ENCODE measurements at places on chromosomes 6 and 20.

- no peak for DNase-seq
These were observed 23.7 kb downstream of the SNRPB start for GRCh38 chr20:2446845-2447244.

DNA sequence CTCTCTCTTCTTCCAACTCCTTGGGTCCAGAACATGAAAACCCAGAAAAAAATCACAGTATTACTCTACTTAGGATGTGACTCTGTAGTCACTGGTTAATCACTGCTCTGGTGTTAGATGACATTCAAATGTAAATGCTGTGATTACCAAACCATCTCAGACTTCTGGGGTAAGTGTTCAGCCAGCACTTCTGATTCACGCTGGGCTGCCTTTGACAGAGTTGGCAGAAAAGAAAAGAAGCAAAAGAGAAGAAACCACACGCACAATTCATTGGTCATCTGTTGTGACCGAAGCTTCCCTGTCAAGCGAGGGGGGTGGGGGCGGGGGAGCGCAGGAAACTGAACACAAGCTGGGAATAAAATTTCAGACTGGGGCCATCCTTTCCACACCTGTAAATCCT lies 82.7 kb downstream of the PSMG4 start:
- no peak for DNase-seq

DNA sequence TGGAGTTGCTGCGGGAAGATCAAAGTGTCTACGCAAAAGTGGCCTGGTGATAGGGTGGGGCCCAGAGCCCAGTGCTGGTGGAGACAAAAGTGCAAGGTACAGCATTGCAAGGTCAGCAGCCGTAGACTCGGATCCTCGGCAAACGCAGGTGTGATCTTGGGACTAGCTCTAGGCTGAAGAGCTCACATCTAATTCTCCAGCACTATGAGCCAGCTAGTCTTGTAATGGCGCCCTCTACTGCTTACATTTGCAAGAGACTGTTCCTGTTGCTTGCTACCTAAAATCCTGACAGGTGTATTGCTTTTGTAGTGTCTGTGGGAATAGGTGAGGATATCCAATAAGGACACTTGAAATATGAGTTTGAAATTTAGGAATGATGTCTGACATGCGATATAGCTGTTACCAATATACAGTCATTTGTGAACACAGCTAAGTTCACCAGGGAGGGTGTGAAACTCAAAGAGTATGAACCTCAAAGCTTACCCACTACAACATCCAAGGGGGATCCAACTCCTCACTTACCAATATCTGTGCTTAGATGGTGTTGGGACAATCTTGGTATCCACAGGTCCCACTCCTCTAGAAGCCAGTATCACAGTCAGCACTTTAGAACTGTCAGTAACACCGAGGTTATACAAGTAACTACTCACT lies 58.4 kb downstream of the PDE7B start:
- peak; percentile 56 for DNase-seq

DNA sequence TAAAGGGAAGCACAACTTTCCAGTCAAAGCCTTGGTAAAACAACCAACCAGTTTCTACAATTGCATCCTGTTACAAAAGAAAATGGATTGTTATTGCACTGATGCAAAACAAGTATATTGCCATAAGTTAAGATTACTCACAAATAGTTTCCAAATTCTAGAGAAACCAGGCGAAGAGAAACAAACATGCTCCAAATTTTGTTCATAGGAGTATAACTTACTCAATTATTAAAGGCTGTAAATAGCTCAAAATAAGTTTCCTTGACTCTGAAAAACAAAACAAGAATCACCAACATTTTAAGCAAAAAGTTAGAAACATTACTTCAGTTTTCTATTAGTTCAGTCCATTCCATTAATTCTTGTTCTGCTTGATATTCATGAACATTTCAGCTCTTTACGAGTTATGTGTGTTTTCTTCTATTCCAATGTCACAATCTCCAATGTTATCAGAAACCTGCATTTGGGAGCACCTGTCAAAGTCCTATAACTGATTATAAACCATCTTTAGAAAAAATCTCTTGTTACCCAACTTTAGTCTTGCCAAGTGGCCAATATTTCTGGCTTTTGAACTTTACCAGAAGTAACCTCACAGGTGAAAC lies 137.9 kb upstream of the THBS2 start:
- DNase-seq = no peak

DNA sequence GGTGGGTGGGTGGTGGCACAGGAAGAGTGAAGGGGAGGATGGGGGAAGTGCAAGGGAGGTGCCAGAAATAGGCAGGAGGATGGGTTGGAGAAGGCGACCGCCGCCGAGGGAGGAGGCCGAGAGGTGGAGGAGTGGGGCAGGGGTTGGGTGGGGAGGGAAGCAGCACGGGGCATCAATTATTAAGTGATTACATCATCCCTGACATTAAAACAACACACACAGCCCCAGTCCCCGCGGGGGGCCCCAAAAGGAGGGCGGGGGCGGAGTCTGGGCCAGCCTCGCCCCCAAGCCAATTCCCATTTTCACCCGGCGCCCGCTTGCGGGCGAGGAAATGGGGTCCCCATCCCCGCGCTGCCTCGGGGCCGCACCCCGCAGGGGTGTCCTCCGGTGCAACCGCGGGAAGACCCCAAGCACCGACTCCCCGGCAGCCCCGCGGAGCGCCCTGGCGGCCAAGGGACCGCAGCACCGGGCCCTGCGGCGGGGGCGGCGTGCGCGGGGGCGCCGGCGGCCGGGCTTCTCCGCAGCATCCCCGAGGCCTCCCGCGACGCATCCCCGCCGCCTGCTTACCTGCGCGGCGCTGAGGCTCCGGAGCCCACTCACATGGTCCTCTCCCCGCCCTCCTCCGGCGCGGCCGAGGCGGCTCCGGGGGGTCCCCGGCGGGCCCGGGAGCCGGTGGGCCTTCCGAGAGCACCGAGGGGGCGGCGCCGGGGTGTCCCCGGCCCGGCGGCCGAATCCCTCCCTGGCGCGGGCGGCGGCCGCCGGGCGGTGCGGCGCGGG lies 663 bp downstream of the FYN start:
- peak; percentile 19 for DNase-seq

DNA sequence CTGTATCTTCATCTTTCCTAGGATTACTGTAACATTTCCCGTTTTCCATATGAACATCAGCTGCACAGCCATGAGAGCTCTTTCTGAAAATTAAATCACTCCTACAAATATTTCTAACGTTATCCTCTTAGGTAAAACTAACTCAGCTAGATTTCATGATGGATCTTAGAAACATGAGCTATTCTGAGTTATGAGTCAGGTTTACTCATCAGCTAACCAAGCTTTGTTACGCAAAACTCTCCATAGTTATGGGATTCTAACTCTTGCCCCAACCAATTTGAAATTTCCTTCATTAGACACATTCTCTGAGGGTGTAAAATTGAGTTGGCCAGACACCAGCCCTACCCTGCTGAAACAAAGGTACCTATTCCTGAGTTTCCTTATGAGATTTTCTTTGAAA lies 14.0 kb downstream of the DEFB110 start:
- DNase-seq = no peak

DNA sequence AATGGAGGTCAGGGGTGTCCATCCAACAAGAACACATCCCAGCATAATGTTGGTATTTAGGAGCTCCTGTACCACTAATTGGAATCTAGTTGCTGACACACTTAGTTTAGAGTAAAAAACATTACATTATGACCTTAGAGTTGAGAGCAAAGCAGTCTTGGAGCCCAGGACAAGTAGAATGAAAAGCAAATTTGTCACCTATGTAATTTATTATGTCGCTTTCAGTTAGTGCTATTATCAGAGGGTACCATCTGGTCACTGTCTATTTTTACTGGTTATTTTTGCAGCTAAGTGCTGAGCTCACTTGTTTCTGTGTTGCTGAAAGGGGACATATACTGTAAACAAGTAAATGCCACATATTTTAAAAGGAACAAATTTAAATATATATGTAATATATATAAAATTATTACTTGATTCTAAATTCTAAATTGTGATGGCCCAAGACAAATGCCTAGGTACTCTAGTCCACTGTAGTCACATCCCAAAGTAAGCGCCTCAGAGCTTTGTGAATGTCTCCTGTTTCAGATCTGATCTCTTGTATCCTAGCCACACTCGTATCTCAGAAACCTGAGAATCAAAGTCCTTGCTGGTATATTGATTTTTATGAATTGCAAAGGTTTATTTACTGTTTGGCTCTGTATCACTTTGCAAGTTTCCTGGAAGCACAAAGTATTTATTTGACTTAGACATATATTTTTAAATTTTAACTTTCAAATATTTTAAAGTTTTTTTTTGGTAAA lies 148.6 kb upstream of the MAN1A1 start:
- no peak for DNase-seq

GRCh38 chr6:157941101-157941863 lies 40.4 kb upstream of the SYNJ2 start:
- no peak for DNase-seq

DNA sequence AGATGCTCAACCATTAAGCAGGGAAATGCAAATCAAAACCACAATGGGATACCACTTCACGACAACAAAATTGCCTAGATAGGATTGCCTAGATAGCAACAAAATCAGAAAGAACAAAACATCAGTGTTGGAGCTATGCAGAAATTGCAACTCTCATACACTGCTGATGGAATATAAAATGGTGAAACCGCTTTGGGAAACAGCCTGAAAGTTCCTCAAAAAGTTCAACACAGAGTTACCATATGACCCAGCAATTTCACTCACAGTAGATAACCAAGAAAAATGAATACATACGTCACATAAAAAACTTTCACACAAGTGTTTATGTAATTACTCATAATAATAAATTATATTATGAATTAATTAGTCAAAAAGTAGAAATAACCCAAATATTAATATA lies 78.3 kb downstream of the MAFB start:
- DNase-seq = no peak

DNA sequence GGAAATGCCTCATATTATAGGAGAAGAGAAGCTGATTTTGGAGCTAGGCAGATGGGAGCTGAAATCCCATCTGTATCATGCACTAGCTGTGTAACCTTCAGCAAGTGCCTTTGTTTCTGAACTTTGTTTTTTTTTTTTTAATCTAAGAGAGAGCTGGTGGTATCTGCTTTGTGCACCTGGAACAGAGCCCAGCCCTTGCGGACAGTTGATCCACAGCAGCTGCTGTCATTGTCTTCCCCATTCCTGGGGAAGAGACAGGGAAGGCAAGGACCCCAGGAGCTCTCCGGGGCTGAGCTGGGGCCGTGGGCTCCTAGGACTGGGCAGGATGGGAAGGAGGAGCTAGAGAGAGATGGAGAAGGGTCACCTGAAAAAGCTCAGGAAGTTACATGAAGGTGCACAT lies 92.1 kb downstream of the SYNJ2 start:
- no peak for DNase-seq

GRCh38 chr20:20786428-20786827 lies 74.0 kb upstream of the RALGAPA2 start:
- DNase-seq = peak; percentile 83

DNA sequence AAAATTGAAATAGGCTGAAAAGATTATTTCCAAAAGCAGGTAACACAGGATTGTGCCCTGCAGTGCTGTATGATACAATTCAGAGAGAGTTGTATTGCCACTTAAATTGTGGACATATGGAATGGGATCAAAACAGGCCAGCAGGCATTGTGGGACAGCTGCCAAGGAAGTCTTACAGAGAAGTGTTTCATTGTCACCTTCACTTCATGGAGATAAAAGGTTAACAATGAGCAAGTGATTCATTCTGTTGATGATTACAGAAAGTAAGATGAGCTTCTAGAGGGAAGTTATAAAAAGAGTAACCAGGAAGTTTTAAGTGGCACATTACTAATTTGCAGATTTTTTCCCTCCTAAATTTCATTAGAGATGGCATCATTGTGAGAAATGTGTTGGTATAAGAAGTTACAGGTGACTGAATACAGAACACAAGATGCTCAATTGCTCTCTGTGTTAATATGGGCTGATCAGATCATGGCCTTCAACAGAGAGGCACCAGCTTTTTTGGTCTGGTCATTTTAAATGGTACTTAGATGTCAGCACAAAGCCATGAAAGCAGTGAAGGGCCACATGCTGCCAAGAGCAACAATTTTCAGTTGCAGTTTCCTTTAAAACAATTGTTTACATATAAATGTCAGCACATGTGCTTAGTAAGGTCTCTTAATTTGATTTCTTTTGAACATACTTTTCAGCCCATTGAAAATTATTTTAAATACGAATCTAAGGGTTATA lies 402.5 kb upstream of the FKBP1C start:
- DNase-seq = no peak

- no peak for DNase-seq
These were observed 26.8 kb upstream of the NRSN1 start for GRCh38 chr6:24099181-24099580.

DNA sequence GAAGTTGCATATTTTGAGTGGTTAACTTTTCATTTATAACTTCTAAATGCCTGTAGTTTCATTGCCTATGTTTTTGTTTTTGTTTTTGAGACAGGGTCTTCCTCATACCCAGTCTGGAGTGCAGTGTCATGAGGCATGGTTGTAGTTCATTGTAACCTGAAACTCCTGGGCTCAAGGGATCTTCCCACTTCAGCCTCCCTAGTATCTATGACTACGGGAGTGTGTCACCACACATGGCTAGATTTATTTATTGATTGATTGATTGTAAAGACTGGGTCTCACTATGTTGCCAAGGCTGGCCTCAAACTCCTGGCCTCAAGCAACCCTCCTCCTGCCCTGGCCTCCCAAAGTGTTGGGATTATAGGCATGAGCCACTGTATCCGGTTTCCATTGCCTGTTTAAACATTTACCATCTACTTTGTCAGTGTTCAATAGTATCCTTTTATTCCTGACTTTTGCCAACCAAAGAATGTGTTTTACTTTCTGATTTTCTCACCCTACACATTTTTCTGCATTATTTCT lies 144.6 kb downstream of the CDKAL1 start:
- DNase-seq = no peak

DNA sequence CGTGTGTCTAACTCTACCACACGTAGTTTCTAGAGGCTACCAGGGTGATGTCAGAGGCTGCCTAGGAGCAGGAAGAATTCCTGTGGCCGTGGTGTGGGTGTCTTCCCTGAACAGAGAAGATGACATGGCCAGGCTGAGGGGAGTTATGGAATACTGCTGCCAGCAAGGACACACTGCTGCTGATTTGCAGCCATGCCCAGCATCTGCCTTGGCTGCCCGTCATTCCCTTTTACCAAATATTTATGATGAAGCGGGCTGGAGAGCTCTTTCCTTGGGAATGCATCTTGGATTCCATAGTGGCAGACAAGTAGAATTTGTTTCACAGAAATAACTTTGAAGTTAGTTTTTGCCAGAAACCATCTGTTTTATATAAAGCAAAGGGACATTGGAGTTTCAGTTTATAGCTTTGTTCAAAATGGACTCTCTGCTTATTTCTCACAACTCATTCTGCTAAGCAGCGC lies 80.8 kb upstream of the VSTM2L start:
- DNase-seq = no peak

DNA sequence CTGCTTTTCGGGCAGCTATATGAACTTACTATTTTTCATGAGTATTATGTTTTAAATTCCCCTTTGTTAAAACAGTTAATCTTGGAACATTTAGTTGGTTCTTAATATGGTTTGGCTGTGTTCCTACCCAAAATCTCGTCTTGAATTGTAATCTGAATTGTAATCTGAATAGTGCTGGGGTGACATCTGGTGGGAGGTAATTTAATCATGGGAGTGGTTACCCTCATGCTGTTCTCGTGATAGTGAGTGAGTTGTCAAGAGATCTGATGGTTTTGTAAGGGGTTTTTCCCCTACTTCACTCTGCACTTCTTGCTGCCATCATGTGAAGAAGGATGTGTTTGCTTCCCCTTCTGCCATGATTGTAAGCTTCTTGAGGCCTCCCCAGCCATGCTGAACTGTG lies 305.4 kb upstream of the MAP3K7 start:
- no peak for DNase-seq

GRCh38 chr6:1285556-1285955 lies 26.3 kb upstream of the FOXQ1 start:
- peak; percentile 34 for DNase-seq

GRCh38 chr20:51440589-51440988 lies 101.9 kb downstream of the NFATC2 start:
- no peak for DNase-seq

- DNase-seq = no peak
These were observed 229.7 kb downstream of the MAFB start for GRCh38 chr20:40459299-40459698.
